ENCODE measurements at places on chromosomes 7 and 10.

GRCh38 chr7:101969997-101970585, 152.7 kb downstream of the CUX1 start:
- no peak for DNase-seq

DNA sequence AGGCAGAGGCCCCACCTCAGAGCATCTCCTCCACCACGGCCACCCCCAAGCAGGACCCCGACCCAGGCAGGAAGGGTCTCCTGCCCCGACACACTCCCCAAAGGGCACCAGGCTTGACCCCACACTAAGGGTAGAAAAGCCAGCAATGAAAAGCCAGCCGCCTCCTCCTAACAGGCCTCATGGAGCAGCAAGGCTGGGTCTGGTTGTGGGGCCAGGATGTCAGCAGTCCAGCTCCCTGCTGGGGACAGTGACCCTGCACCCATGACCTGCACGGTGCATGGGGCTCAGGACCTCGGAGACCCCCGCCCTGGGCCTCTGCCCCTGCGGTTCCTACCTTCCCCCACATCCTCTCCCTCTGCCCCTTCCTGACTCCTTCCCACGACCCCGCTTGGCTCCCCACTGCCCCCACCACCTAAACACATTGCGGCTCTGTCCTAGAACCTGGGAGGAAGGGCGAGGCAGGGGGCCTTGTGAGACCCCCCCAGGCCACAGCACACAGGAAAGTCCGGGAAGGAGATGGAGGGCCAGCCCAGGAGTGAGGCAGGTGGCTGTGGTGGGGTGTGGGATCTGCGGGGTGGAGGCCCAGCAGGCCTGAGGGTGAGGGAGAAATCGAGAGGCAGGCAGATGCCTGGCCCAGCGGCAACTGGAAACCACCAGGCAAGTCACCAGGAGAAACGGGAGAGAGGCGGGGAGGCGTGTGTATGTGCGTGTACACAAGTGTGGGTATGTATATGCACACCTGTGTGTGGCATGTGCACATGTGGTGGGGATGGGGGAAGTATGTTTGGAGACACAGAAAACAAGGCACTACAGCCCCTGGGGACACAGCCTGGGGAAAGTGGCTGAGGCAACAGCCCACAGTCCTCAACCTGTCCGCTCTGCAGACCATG, 229.9 kb downstream of the MAD1L1 start:
- no peak for DNase-seq

GRCh38 chr7:38709123-38709522, 78.0 kb upstream of the AMPH start:
- DNase-seq: no peak

DNA sequence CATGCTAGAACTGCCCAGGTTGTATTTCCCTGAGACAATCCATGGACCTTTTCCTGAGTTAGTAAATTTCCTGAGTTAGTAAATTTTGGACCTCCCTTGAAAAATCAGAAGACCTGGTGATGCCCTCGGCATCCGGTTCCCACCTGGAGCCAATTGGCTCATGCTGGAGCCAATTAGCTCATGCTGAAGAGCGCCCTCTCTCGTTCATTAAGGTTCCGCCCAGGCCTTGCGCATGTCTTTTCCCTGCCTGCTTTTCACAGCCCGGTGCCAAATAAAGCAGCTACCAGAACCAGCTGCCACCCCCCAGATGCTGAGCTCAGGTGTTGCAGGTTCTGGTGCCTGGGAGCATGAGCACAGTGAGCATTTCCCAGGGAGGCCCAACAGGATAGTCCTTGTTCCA, 96.2 kb downstream of the APBB1IP start:
- no peak for DNase-seq

DNA sequence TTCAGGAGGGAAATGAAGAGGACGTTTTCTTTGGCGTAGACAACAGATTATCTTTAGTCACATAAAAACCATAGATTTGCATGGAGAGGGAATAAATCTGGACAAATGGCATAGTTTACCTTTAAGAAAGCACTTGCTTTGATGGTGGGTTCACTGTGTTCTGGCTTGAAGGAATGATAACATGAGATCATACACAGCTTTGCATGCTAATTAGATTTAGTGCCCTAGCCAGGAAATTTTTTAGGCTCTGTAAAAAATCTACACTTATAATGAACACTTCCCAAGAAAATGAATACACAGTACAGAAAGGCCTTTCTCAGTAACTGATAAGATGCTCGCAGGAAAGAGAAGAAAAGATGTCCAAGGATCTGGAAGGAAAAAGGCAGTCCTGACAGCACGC, 218.2 kb upstream of the AOAH start:
- DNase-seq: no peak

GRCh38 chr7:20197837-20198236, 19.3 kb downstream of the MACC1 start:
- DNase-seq: no peak
